ENCODE measurements at places on chromosomes 7 and 10. TPM values are rescaled to one million over a fixed set of nuclear protein-coding genes. Genes with fewer than 3 reads are reported as not detected.

TEX47 gene
- total RNA-seq: not detected

GRCh38 chr7:91634485-91635177 lies 245.9 kb downstream of the MTERF1 start:
- H3K27me3 ChIP-seq: no peaks in the 10 kb centered on the region
- DNase-seq: no peak
- H3K36me3 ChIP-seq: no peaks in the 10 kb centered on the region
- H3K4me3 ChIP-seq: no peak overlapping the region
- no peak overlapping the region for H3K27ac ChIP-seq
- no peaks in the 10 kb centered on the region for H3K4me1 ChIP-seq

- H3K4me1 ChIP-seq: no peaks in the 10 kb centered on the region
- no peaks in the 10 kb centered on the region for H3K36me3 ChIP-seq
- DNase-seq: no peak
- H3K27me3 ChIP-seq: peaks cover 4% of the 10 kb centered on the region
- no peak overlapping the region for H3K4me3 ChIP-seq
Observed at GRCh38 chr10:131475803-131476202, 164.3 kb upstream of the TCERG1L start.

CCNY gene
- 23.9 TPM for total RNA-seq

TSPAN12 gene
- total RNA-seq: 1.8 TPM

DNA sequence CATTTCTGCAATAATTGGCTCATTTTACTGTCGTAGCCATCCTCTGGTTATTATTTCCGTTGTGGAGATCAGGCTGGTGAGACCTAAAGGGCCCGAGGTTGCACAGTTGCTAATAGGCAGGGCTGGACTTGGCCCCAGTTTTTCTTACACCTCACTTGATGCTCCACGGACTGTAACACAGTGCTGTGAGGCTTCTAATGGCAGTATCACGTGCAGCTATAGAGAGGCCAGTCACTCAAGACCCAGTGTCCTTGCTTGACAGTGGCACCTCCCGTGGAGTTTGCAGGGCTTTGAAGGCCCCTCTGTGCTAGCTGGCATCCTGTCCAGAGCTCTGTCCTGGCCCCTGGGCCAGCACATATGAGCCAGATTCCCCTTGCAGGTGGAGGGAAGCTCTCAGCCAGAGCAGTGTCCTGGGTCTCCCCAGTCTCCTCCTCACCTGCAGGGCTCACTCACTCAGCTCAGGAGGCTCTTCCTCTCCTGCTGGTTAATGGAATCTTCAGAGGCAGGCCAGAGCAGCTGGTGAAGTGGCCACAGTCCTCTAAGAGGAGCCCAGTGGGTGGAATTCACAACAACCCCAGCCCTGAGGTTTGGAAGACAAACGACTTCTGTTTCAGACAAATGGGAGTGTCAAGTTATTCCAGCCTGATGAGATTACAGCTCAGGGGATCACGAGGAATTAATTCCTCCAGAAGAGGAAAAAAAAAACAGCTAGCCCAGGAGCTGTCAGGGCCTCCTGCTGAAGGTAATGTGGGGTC lies 114.2 kb upstream of the FAM180A start:
- H3K4me1 ChIP-seq: no peaks in the 10 kb centered on the region
- H3K4me3 ChIP-seq: no peak overlapping the region
- no peaks in the 10 kb centered on the region for H3K27me3 ChIP-seq
- no peak for DNase-seq

ELOVL3 gene
- not detected for total RNA-seq

GRCh38 chr7:50664461-50664922 lies 99.3 kb upstream of the DDC start:
- H3K27me3 ChIP-seq: no peaks in the 10 kb centered on the region
- no peak for DNase-seq
- H3K36me3 ChIP-seq: no peaks in the 10 kb centered on the region
- no peak overlapping the region for H3K4me3 ChIP-seq

FRA10AC1 gene
- total RNA-seq: 5.5 TPM

DNA sequence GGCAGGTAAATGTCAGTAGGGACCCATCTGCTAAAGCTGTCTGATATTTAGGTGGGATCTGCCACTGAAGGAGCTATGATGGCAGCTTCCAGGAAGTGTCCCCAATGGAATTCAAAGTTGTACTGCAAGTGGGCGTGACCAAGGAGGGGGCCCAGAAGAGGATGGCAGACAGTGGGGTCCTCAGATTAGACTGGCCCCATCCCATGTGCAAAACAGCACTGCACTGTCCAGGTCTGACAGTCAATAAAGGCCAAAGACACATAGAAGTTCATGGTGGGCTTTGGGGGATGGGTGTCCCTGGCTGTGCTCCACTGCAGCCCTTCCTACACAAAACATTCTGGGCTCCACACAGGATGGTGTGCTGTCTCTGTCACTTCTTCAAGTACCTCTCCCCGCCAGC lies 49.8 kb upstream of the SORCS1 start:
- H3K4me1 ChIP-seq: no peaks in the 10 kb centered on the region
- no peak overlapping the region for H3K4me3 ChIP-seq
- no peak for DNase-seq
- H3K27ac ChIP-seq: no peak overlapping the region

DNA sequence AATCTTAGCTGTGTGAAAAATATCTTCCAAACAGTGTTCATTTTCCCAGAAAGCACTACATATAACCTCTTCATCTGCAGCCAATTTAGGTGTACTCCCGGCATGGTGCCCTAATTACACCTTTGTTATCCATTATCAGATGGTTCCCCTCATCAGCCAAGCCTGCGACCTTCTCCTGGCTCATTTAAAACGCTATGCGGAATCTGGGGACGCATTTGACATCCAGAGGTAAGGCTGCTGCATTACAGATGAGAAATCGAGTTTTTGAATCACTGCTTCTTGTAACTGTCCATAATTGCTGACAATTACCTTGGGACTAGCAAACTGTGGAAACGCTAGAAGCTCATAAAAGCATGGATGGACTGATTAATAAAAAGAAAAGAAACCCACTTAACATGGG lies 109.5 kb downstream of the PARP12 start:
- no peaks in the 10 kb centered on the region for H3K36me3 ChIP-seq
- no peaks in the 10 kb centered on the region for H3K4me1 ChIP-seq
- H3K27me3 ChIP-seq: no peaks in the 10 kb centered on the region
- H3K27ac ChIP-seq: no peak overlapping the region

DNA sequence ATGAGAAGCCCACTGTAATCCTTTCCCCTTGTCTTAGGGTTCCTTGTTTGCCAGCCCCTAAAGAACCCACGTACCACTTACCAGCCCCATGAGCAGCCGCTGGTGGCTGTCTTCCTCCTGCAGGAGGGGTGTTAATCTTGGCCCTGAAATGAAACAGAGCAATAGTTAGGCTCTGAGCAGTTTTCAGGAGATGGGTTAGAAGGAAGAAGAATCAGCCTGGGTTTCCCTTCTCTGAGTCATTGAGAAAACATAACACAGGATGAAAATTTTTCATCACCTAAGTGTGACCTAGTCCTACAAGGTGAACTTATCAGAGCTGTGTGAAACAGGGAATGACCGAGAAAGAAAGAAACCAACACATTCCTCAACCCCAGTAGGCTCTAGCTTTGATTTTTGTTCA lies 90.0 kb downstream of the GSAP start:
- DNase-seq: no peak
- no peaks in the 10 kb centered on the region for H3K27me3 ChIP-seq
- H3K4me3 ChIP-seq: no peak overlapping the region
- no peaks in the 10 kb centered on the region for H3K36me3 ChIP-seq
- peaks cover 13% of the 10 kb centered on the region for H3K4me1 ChIP-seq

- H3K27ac ChIP-seq: no peak overlapping the region
- peaks cover 19% of the 10 kb centered on the region for H3K4me1 ChIP-seq
- no peaks in the 10 kb centered on the region for H3K36me3 ChIP-seq
- H3K27me3 ChIP-seq: no peaks in the 10 kb centered on the region
- no peak overlapping the region for H3K4me3 ChIP-seq
Observed at GRCh38 chr7:24438232-24438631, 135.0 kb upstream of the PALS2 start.

CCDC136 gene
- 7.8 TPM for total RNA-seq

- no peaks in the 10 kb centered on the region for H3K27me3 ChIP-seq
- no peaks in the 10 kb centered on the region for H3K4me1 ChIP-seq
- H3K27ac ChIP-seq: no peak overlapping the region
- no peaks in the 10 kb centered on the region for H3K36me3 ChIP-seq
- H3K4me3 ChIP-seq: no peak overlapping the region
- DNase-seq: no peak
Observed at GRCh38 chr7:25333296-25333928, 105.1 kb upstream of the NPVF start.

GRCh38 chr7:132991615-132992587 lies 90.0 kb downstream of the CHCHD3 start:
- no peak for DNase-seq
- H3K4me1 ChIP-seq: peaks cover 21% of the 10 kb centered on the region
- no peaks in the 10 kb centered on the region for H3K36me3 ChIP-seq
- no peaks in the 10 kb centered on the region for H3K27me3 ChIP-seq
- H3K4me3 ChIP-seq: no peak overlapping the region

DNA sequence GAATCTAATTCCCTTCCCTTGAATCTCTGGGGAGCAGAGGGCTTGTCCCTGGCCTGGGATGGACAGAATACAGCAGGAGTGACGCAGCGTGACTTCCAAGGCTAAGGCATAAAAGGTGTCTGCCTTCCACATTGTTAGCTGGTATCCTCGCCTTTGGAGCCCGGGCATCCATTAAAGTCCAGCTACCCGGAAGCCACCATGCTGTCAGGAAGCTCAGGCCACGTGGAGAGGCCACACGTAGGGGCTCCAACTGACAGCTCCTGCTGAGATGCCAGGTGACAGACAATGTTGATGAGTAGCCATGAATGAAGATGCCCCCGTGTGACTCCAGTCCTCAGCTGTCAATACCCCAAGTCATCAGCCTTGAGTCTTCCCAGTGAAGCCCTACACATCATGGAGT lies 99.9 kb downstream of the OAT start:
- H3K4me3 ChIP-seq: no peak overlapping the region
- H3K4me1 ChIP-seq: no peaks in the 10 kb centered on the region
- DNase-seq: no peak
- no peak overlapping the region for H3K27ac ChIP-seq
- no peaks in the 10 kb centered on the region for H3K27me3 ChIP-seq

DNA sequence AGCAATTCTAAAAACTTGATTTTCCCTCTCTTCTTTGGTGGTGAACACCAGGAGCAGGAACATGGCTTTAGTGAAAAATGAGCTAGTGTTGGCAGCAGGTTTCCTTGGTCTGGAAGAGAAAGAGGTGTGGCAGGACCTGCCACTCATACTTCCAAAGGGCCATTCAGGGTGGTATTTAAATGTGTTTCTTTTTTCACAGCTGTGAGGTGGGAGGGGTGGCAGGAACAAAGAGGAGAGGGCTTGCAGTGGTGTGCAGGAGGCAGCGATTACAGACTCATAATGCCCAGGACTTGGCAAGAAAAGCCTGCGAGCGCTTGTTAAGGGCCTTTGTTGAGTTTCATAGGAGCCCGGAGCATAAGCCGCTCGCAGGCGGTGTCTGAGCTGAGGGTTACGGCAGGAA lies 36.8 kb downstream of the WIPF3 start:
- no peaks in the 10 kb centered on the region for H3K27me3 ChIP-seq
- no peaks in the 10 kb centered on the region for H3K36me3 ChIP-seq
- peak overlapping the region; percentile 63 for H3K27ac ChIP-seq
- DNase-seq: no peak
- H3K4me1 ChIP-seq: peaks cover 52% of the 10 kb centered on the region

ANKRD2 gene
- 795 TPM for total RNA-seq

DNA sequence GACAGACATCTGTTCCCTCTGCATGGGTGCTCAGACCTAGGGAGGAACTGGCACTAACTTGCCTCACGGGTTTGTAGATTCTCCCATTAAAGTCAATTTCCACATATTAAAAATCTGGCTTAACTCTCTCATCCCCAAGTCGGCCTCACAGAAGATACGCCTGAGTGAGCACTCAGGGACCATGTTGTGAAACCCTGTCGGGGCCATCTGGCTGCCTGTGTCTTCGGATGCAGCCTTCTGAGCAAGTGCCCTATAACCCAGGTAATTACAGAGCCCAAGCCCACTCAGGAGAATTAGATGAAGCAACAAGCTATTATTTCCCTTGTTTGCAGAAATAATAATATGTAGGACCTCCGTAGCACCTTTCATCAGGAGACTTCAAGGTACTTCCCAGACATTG lies 219.3 kb upstream of the GLI3 start:
- H3K4me3 ChIP-seq: no peak overlapping the region
- H3K36me3 ChIP-seq: no peaks in the 10 kb centered on the region
- peak; percentile 31 for DNase-seq
- H3K4me1 ChIP-seq: no peaks in the 10 kb centered on the region
- H3K27ac ChIP-seq: no peak overlapping the region

CHCHD1 gene
- 35.9 TPM for total RNA-seq

- DNase-seq: no peak
- no peak overlapping the region for H3K4me3 ChIP-seq
- H3K4me1 ChIP-seq: no peaks in the 10 kb centered on the region
- no peak overlapping the region for H3K27ac ChIP-seq
Observed at GRCh38 chr7:19079066-19079465, 38.4 kb downstream of the TWIST1 start.

CSTF2T gene
- 19.0 TPM for total RNA-seq

SPDYE9 gene
- total RNA-seq: not detected

DNA sequence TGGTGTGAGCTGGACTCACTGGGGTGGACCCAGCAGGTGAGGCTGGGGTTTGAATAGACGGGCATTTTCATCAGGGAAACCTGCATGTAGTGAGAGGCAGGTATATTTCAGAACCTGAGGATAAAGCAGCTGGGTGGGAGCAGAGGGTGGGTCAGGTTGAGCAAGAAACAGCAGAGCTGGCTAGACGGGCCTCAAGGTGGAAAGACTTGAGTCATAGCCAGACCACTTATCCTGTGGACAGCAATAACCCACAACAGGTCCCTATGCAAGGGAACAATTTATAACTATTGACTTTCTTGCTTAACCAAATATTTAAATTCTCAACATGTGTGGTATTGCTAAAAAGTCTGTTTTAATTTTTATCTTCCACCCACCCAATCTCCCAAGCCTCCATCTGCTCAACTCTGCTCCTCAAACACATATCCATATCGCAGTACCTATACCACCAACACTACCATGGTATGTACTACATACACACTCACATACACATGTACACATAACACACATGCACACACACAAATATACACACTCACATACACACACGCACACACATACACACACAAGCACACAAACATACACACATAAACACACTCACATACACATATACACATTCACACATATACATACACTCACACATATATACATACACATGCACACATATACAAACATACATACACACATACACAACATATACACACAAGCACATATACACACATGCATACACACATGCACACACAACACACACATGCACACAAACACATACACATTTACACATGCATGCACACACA lies 129.0 kb upstream of the C7orf33 start:
- H3K4me3 ChIP-seq: no peak overlapping the region
- H3K27ac ChIP-seq: no peak overlapping the region
- H3K36me3 ChIP-seq: no peaks in the 10 kb centered on the region
- no peak for DNase-seq
- no peaks in the 10 kb centered on the region for H3K27me3 ChIP-seq
- H3K4me1 ChIP-seq: no peaks in the 10 kb centered on the region

LIPM gene
- not detected for total RNA-seq

- no peak for DNase-seq
- no peak overlapping the region for H3K27ac ChIP-seq
- no peaks in the 10 kb centered on the region for H3K4me1 ChIP-seq
- no peaks in the 10 kb centered on the region for H3K36me3 ChIP-seq
- no peaks in the 10 kb centered on the region for H3K27me3 ChIP-seq
- H3K4me3 ChIP-seq: no peak overlapping the region
Observed at GRCh38 chr7:92652536-92652935, 62.3 kb upstream of the FAM133B start.

- DNase-seq: peak; percentile 7
- H3K27me3 ChIP-seq: no peaks in the 10 kb centered on the region
- H3K36me3 ChIP-seq: no peaks in the 10 kb centered on the region
- H3K27ac ChIP-seq: no peak overlapping the region
- no peaks in the 10 kb centered on the region for H3K4me1 ChIP-seq
Observed at GRCh38 chr10:124244256-124244877, 151.0 kb upstream of the CHST15 start.
